ENCODE measurements at places on chromosomes 5 and 9.

DNA sequence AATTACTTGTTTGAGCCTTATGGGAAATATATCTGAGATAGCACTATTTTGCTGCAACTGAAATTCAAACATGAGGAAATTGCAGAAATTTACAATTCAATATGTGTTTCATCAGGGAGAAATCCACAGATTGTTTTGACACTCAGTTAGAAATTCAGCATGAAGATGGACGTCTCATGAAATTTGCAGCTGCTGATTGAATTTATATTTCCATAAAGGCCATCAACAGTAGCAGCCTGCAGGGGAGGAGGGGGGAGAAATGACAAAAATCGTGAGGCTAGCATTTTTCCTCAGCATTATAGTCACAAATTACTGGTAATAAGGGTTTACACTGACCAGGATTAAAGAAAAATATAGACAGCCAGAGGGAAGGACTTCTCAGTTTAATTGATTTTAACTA, 81.0 kb downstream of the NDUFAF2 start:
- DNase-seq: no peak

- DNase-seq: no peak
These were observed 169.9 kb downstream of the ZSWIM6 start for GRCh38 chr5:61501971-61502370.

GRCh38 chr9:110101531-110102161, 106.3 kb downstream of the C9orf152 start:
- DNase-seq: no peak

DNA sequence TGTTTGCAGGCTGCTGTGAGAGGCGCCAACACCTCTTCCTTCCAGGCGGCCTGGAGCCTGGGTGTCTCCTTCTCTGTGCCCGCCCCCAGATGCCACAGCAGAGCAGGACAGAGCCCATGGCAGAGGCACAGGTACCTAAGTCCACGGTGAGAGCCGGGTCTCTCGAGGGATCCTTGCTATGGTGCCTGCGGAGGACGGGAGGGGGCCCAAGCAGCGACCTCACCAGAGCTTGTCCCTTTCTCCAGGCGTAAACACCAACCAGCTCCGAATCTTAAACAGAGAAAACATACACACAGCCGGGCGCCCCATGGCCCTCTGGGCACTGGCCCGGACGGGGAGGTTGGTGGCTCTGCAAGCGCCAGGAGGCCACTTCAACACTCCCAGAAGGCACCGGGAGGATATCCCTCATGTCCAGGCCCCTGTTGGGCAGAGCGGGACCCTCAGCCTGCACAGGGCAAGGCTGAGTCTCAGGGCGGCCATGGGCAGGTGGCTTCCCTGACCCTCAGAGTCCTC, 11.8 kb downstream of the CCDC187 start:
- DNase-seq: no peak

GRCh38 chr9:110997847-110998246, 40.4 kb downstream of the LPAR1 start:
- no peak for DNase-seq

GRCh38 chr5:3778000-3778550, 182.4 kb downstream of the IRX1 start:
- DNase-seq: no peak

DNA sequence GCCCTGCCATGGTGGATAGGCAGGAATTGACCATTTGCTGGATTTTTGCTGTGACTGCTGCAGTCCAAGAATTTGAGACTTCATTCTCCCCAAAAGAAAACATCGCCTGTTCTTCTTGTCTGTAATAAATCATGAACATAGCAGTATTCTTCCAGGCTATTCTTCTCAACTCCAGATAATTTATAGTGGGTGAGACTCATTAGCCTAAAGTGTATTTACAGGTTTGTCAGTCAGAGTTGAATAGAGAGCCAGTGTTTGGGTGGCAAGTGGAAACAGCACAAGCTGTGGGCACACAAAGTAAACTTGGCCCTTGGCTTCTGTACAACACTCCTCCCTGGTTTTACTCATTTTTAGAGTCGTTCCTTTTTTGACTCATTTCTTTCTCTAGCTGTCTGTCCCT, 128.2 kb upstream of the VCAN start:
- no peak for DNase-seq

GRCh38 chr5:113058269-113058668, 81.7 kb downstream of the DCP2 start:
- no peak for DNase-seq

GRCh38 chr9:117917873-117918272, 213.7 kb downstream of the TLR4 start:
- DNase-seq: no peak

DNA sequence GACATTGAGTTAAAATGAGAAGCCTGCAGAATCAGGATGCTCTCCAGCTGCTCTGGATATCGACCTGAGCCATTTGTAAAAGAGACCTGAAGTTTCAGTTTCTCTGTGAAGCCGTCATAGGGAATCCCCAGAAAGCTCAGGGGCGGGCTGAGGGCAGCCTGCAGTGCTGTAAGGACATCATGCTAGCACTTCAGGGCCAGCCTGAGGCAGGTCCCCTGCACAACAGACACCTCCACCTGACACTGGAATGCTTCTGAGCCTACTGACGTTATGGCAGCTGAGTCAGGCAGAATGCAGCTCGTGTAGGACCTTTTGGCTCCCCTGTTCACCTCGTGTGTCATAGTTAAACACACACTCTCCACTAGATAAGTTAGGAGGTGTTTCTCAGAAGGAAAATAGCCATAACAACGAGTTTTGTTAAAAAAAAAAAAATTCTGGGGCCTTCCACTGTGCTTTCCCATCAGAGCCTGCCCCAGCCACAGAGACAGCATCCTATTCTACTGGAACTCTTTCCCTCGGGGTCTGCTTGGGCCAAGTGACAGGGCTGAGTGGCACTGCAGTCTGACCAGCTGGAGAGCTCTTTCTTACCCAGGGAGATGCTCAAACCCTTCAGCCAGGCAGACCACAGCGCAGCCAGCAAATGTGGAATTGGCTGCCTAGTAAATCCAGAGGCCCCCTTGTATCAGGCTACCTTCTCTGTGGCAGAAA, 354.9 kb downstream of the DIRAS2 start:
- DNase-seq: no peak

- DNase-seq: no peak
These were observed 13.8 kb downstream of the ACO1 start for GRCh38 chr9:32398207-32398606.

GRCh38 chr9:120714846-120715388, 647 bp upstream of the MEGF9 start:
- no peak for DNase-seq

- DNase-seq: no peak
These were observed 235.5 kb upstream of the TRIM32 start for GRCh38 chr9:116451500-116452115.

DNA sequence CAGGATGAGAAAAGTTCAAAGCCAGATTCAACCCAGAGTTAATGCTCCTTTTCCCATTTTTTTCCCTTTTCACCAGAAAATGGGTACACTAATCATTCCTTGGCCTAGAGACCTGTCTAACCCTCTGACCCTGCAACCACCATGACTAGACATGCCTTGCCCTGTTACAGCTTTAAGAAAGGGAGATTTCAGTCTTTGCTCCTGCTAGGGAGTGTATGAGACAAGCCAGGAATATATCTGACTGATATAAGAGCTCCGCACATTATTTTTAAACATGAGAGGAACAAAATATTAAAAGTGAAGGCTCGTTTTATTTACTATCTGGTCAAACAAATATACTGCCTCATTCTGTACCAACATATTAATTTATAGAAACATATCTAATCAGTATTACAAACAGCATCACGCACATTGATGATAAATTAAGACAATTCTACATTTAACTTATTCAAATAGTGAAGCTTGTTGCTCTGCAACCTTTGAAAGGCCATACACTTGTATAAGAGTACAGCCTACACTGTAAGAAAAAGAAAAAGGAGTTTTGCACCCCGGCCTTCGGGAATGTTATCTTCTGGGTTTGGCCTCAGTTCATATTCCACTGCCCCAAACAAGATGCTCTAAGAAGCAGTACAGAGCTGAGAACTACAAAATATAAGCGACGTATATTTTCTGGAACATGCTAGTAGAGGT, 132.7 kb downstream of the FBXL17 start:
- DNase-seq: no peak

All from activated CD8-positive, alpha-beta memory T cell treated with anti-CD3 and anti-CD28 coated beads for 48 hours (primary cell).